ENCODE measurements at places on chromosomes 1 and 21. TPM values are rescaled to one million over a fixed set of nuclear protein-coding genes. Genes with fewer than 3 reads are reported as not detected.

KCNJ9 gene
- 0.05 TPM for total RNA-seq

A3GALT2 gene
- not detected for total RNA-seq

OVAAL gene
- not detected for total RNA-seq

FMO2 gene
- not detected for total RNA-seq

CYP4A11 gene
- not detected for total RNA-seq

SLC45A1 gene
- total RNA-seq: 0.48 TPM

PADI4 gene
- 1.9 TPM for total RNA-seq

TLCD4 gene
- 0.21 TPM for total RNA-seq

AUNIP gene
- 9.9 TPM for total RNA-seq

RAB42 gene
- total RNA-seq: not detected

KCNH1 gene
- not detected for total RNA-seq

FCRL5 gene
- total RNA-seq: 0.09 TPM

KRTAP19-7 gene
- total RNA-seq: not detected

CHI3L1 gene
- total RNA-seq: not detected

KCNK1 gene
- total RNA-seq: 5.9 TPM

BACE2 gene
- total RNA-seq: 1.1 TPM

NCSTN gene
- total RNA-seq: 66.3 TPM

SETDB1 gene
- total RNA-seq: 60.4 TPM

SH2D2A gene
- total RNA-seq: 246 TPM

ASCL5 gene
- total RNA-seq: 0.22 TPM

SEC16B gene
- total RNA-seq: not detected

SH2D1B gene
- total RNA-seq: not detected
